Stimulated activated CD4-positive, alpha-beta T cell treated with anti-CD3 and anti-CD28 coated beads, TNF-alpha, amount 100 ng/mL, for 24 hours (primary cell): ENCODE measurements at places on chromosomes 3 and 15.

DNA sequence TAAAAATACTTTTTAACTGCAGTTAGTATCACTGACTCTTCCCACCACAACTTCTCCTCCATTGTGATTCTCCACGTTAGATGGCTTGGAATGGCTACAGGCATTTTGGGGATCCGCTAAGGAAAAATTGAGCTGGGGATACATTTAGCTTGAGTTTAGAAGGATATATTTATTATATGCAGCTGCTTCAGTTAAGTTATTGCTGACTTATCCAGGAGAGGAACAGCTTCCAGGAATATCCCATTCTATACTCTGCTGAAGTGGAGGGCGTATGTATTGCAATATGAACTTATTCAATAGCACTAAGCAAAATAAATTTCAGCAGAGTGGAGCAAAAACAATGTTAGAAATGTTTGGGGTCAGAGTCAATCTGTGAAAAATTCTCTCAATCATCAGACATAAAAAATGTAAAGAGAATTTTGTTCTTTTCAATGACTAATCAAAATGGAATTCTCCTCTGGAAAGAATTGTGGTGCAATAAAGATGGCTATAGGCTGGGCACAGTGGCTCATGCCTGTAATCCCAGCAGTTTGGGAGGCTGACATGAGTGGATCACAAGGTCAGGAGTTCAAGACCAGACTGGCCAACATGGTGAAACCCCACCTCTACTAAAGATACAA is 84.7 kb downstream of the NCEH1 start:
- DNase-seq: no peak

DNA sequence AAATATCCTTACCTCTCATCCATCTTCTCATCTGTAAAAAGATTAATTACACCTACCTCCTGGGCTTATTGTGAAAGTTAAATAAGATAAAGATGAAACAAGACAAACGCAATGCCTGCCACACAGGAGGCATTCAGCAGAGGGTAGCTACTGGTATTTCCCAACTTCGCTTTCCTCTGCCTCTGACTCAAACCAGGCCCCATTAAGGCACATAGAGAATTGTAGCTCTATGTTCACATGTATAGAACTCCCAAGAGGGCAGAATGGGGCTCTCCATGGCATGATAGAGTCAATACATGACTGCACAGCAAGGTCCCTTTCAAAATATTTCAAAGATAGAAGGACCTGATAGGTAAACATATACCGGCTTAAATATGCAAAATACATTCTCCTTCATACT is 1.4 kb downstream of the LYSMD2 start:
- no peak for DNase-seq

- DNase-seq: no peak
These were observed 634.1 kb downstream of the RBMS3 start for GRCh38 chr3:29914861-29915524.

- DNase-seq: no peak
These were observed 4.5 kb downstream of the CORO2B start for GRCh38 chr15:68583321-68583720.

DNA sequence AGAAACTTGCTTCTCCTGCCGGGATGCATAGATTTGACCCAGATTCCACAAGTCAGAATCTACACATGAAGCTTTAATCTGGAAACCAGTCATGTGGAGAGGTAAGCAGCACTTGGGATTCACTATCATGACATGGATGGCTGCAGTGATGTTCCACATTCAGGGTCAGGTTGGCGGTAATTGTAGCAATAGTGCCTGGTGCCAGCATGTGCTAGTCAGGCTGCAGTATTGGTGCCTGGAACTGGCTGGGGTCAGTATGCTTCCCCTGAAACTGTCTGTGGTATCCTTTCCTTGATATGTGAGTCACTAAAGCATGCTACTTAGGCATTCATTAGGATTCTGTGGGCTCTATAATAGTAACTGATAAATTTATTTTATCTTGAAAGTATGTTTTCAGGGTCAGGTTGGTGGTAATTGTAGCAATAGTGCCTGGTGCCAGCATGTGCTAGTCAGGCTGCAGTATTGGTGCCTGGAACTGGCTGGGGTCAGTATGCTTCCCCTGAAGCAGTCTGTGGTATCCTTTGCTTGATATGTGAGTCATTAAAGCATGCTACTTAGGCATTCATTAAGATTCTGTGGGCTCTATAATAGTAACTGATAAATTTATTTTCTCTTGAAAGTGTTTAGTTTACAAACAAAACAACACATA is 1439.2 kb downstream of the ZPLD1 start:
- no peak for DNase-seq

DNA sequence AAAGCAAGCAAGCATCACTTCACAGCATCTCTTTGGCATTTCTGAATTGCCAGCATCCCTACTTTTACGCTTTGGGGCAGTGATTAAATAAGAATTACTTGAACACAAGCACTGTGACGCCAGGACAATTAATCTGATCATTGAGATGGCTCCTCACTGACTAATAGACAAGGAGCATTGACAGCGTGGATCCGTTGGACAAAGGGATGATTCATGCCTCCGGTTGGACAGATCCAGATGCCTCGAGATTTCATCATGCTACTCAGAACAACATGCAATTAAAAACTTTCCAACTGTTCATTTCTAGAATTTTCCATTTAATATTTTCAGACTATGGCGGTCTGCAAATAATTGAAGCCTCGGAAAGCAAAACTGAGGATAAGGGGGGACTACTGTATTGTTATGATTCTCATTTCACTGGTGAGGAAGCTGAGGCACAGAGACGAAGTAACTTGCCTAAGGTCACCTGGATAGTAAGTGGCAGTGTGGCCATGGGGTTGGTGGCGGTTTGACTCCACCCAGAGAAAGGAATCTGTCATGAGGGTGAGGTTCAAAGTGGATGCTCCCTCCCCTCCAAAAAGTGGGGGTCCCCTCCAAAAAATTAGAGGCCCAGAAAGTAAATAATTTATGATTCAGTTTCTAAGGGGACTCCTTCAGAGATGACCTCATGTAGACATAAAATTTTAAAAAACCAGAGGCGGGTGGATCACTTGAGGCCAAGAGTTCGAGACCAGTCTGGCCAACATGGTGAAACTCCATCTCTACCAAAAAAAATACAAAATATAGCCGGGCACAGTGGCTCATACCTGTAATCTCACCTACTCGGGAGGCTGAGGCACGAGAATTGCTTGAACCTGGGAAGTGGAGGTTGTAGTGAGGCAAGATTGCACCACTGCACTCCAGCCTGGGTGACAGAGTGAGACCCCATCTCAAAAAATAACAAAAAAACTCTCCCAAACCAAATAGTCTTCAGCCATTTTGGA is 12.3 kb upstream of the PGPEP1L start:
- DNase-seq: no peak

- no peak for DNase-seq
These were observed 96.9 kb upstream of the TBL1XR1 start for GRCh38 chr3:177294221-177294620.

- no peak for DNase-seq
These were observed 705.8 kb downstream of the NR2F2 start for GRCh38 chr15:97036301-97036700.

- DNase-seq: no peak
These were observed 28.6 kb upstream of the RAB7A start for GRCh38 chr3:128697341-128697740.

DNA sequence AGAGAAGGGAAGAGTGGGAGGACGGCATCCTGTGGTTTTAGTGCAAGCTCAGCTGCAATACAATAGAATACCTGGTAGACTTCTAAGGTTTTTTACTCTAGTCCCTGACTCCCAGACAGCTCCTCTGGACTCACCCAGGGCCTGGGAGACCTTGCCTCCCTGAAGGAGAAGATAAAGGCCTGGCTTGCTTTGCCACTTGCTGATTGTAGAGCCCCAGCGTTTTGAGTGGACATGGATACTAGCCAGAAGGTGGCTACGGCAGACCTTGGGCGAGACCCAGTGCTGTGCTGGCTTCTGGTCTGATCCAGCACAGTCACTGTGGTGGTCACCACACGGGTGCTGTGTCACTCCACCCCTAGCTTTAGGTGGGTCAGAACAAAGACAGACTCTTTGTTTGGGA is 72.2 kb upstream of the TTC14 start:
- DNase-seq: no peak

DNA sequence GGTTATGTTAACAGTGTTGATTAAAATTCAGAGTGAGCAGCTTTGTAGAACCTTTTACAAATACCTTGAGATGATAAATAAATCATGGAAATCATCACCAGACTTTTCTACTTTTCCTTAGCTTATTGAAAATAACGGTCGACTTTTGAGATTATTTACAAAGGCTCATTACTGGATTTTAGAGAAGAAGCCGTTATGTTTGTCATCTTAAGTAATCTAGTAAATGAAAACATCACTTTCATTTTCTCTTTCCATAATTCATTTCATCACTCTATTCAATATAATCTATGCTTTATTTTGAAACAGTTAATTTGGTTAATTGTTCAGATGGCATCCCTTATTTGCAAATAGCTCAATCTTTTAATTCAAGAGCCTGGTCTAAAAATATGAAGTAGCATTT is 3.6 kb downstream of the PLCL2 start:
- no peak for DNase-seq

DNA sequence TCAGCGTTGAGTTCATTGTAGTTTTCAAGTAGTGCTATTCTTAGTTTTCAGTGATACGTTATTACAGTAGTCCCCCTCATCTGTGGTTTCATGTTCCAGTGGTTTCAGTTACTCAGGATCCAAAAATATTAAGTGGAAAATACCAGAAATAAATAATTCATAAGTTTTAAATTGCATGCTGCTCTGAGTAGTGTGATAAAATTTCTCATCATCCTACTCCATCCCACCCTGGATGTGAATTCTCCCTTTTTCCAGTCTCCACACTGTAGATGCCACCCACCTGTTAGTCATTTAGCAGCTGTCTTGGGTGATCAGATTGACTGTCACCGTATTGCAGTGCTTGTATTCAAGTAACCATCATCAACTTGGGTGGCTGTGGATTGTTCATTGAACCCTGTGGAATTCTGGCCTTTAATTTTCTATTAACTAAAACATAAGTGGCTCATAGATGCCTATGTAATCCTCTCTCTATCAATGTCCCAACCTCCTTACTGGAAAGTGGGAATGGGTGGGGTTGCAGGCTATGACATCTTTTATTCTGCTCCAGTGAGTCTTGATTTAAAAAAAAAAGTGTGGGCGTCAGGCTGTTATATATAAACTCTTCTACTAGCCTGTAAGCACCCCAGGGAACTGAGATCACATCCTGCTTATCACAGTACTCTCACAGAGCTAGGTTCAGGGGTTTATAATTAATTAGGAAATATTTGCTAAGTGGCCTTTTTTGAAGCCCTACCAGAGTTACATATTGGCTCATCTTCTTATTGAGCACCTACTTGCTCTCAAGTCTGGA is 97.5 kb downstream of the CFAP20DC start:
- no peak for DNase-seq

- no peak for DNase-seq
These were observed 42.8 kb upstream of the PTPRG start for GRCh38 chr3:61518590-61518989.

- DNase-seq: no peak
These were observed 68.9 kb upstream of the PCSK6 start for GRCh38 chr15:101558221-101558941.

- no peak for DNase-seq
These were observed 24.5 kb upstream of the SOX2 start for GRCh38 chr3:181687190-181687589.

GRCh38 chr3:43341788-43342187 is 55.4 kb downstream of the SNRK start:
- no peak for DNase-seq

- DNase-seq: no peak
These were observed 6.5 kb upstream of the CRYBG3 start for GRCh38 chr3:97815149-97815917.

- DNase-seq: no peak
These were observed 8.7 kb upstream of the GPD1L start for GRCh38 chr3:32097768-32098167.

DNA sequence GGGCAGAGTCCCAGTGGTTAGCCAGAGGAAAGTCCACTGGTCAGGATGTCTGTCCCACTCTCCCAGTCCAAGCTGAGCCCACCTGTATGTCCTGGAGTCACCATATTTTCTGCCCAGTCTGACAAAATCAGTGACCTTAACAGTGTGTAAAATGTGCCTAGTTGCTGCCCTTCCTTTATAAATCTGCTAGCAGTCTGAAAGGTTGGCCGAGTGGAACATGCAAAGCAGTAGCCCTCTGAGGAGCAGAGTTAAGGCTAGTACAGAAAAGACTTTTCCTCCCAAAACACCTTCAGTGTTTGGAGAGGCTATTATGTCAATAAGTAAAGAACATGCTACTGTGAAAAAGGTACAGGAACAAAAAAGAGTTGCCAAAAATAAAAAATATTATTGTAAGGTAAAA is 15.3 kb downstream of the TTC21A start:
- no peak for DNase-seq

- DNase-seq: no peak
These were observed 13.0 kb downstream of the VIPR1 start for GRCh38 chr3:42515391-42515916.

GRCh38 chr15:62928242-62928999 is 114.1 kb upstream of the TPM1 start:
- no peak for DNase-seq

DNA sequence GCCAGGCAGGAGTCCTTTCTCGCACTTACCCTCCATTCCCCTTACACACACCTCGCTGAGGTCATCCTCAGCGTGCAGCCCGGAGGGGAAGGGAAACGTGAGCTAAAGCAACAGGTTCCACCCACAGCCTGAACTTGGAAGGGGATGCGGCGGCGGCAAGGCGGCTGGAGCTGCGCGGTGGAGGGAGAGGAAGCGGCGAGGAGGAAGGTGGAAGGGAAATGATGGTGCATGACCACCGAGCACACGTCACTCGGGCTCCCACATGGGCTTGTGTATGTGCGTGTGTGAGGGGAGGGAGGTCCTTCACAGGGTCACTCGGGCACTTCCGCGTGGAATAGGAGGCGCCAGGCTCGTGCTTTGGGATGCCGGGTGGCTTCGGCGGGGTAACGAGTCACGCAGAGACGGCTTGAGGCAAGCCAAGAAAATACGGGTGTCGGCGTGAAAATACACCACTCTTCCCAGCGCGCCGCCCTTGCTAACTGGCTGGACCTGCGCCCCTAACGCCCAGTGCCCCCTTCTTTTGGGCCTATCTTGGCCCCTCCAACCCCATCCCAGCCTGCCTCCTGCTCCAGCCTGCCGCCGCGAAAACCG is 225.5 kb upstream of the IL12A start:
- DNase-seq: no peak
